Upper lobe of right lung (tissue), 1 donor: ENCODE measurements at places on chromosomes 7 and 10.

- no peak for DNase-seq
Observed at GRCh38 chr10:120941501-120941900, 90.3 kb downstream of the WDR11 start.

DNA sequence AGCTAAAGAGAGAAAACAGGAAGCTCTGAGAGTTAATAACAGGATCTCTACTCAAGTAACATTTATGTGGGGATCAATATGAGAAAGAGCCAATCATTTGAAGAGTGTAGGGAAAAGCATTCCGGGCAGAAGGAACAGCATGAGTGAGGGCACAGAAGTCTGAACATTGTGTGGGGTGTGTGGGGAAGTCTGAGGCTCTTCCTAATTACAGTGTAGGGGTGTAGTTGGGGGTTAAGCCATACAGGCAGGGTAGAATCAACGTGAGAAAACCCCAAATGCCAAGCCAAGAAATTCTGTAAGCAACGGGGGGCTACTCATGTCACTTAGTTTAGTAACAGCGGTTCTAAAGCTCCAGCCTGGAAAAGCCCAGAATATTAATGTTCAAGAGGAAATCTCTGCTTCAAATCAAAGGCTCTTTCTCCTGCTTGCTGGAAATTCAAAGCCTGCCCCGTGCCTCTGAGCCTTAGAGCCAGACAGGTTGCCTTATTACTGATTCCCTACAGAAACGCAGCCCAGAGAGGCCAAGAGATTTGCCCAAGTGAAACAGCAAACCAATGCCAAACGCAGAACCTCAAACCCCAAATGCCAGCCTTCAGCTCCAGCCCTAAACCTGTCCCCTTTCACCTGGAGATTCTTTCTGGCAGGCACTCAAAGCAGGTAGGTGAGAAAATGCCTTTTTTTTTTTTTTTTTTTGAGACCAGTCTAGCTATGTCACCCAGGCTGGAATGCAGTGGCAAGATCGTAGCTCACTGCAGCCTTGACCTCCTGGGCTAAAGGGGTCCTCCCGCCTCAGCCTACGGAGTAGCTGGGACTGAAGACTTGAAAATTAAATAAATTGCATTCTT lies 36.1 kb downstream of the DNAJB12 start:
- DNase-seq, result no peak

GRCh38 chr10:97058521-97058920 lies 127.2 kb downstream of the SLIT1 start:
- peak; percentile 52 for DNase-seq

GRCh38 chr7:74013539-74014272 lies 14.3 kb upstream of the ELN start:
- DNase-seq, result no peak

DNA sequence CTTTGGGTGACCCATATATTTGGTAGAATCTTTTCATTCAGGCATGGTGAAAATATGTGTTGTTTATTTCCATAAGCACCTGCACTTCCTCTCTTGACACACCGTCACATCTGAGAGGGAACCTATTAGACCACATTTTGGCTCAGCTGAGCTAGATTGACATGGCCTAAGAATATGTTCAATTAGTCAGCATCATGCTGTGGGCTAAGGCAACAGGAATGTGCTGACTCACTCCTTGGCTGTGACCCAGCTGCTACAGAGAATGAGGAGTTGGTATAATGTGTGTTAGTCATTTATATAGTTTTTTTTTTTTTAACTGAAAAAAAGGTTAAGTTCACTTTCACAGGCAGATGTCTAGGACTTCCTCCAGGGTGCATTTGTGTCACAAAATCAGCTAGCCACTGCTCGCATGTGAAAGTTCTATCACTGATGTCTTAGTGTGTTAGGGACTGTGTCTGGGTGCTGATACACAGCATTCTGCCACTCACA lies 180.6 kb downstream of the SEMA3E start:
- DNase-seq, result peak; percentile 69

GRCh38 chr10:78356291-78356900 lies 322.7 kb downstream of the RPS24 start:
- DNase-seq, result no peak

DNA sequence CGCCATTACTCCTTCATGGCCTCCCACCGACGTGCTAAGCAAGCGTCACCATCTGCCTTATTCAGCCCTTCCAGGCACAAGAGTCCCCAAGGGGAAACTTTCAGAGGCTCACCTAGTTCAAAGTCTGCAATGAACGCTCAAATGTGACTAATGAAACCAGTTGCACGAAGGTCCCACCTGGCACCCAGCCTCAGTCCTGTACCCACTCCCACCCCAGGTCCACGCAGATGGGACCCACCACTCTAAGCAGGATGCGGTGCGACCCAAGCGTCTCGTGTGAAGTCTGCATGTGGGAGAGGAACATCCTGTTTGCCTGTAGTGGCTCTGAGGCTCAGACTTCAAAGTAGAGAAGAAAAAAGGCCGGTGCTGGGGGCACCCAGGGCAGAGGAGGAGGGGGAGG lies 40.3 kb downstream of the RGS10 start:
- no peak for DNase-seq

GRCh38 chr7:88566162-88566729 lies 193.3 kb upstream of the ZNF804B start:
- DNase-seq, result no peak

GRCh38 chr10:110376021-110376766 lies 71.5 kb upstream of the SMNDC1 start:
- peak; percentile 72 for DNase-seq

DNA sequence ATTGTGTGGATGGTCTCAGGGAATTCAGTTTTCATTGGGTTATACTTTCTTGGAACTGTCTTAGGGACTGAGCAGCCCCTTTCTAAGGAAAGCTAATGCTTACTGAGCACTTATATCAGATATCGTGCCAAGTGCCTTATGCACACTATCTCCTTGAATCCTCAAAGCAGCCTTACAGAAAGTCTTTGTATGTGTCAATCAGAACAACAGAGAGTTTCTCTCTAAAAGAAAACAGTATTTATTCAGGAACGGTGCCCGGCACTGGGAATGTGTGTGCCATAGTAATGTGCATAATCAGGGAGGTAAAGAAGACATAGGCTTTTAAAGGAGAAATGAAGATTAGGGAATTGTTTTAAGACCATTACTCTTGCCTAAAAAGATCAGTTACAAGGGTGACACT lies 17.3 kb downstream of the ANTXRL start:
- no peak for DNase-seq

DNA sequence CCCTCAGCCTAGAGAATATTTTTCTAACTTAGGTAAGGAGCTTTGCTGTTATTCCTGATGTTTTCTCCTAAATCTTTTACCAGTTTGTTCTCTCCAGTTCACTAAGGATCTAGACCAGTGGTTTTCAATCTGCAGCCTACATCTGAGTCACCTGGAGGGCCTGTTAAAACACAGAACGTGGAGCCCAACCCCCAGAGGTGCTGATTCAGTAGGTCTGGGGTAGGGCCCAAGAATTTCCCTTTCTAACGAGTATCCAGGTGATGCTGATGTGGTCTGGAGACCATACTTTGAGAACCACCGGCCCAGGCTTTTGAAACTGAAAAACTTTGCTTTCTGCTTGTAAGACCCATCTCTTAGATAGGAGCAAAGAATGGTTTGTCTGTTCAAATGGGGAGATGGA lies 51.2 kb upstream of the KMT2E start:
- DNase-seq, result no peak

GRCh38 chr10:97644936-97645335 lies 4.5 kb downstream of the PI4K2A start:
- no peak for DNase-seq

GRCh38 chr10:3141351-3142005 lies 31.1 kb downstream of the PITRM1 start:
- no peak for DNase-seq

DNA sequence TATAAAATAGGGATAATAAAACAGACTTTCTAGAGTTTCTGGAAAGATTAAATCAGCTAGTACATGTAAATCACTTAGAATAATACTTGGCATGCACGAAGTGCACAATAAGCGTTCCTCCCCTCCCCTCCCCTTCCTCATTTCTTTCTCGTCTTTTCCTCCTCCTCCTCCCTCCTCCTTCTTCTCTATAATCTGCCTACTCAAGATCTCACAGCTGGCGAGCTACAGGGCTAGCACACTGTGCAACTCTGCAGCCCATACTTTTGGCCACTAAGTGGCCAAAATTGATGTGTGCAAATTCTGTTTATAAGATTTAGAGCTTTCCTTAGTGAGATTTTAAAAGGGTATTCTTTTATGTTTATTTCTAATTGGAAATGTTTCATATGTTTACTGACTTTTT lies 565.3 kb downstream of the PHTF2 start:
- DNase-seq, result no peak

DNA sequence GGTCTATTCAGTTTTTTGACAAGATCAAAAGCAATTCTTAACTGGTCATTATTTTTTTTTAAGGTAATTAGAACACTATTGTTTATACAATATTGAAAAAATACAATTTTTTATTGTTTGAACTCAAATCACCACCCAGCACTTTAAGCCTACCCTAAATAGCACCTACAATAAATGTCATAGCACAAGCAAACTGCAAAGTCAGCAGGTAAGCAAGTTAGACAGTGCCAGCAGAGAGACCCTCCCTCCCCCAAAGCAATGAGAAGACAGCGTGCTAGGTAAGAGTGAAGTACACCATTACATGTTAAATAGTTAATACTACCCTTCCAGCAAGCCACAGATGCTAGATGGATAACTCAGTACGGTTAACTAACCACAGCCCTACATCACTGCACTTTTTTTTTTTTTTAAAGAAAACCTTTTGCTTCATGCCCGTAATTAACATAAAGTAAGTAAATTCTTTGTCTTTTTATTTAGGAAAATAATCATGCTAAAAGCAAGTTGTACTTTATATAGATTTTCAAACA lies 120.0 kb downstream of the UBE2H start:
- no peak for DNase-seq

GRCh38 chr7:102967798-102968197 lies 55.0 kb downstream of the LRRC17 start:
- DNase-seq, result no peak

- no peak for DNase-seq
Observed at GRCh38 chr10:79191951-79192676, 123.3 kb downstream of the ZMIZ1 start.

DNA sequence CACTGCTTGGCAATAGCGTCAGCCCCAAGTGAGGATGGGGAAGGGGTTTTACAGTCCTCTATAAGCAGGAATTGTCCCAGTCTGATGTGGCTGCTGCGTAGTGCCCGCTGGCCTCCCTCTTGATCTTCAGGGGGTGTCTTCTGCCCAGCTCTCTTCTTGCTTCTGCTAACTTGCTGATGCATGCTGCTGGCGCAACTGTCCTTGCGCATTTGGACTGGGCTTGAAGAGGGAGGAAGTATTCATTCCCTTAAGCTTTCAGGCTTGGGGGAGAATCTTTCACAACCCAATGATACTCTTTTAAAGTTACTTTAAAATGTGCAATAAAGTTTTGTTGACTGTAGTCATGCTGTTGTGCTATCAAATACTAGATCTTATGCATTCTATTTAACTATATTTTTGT lies 10.3 kb downstream of the GALNT11 start:
- DNase-seq, result no peak

DNA sequence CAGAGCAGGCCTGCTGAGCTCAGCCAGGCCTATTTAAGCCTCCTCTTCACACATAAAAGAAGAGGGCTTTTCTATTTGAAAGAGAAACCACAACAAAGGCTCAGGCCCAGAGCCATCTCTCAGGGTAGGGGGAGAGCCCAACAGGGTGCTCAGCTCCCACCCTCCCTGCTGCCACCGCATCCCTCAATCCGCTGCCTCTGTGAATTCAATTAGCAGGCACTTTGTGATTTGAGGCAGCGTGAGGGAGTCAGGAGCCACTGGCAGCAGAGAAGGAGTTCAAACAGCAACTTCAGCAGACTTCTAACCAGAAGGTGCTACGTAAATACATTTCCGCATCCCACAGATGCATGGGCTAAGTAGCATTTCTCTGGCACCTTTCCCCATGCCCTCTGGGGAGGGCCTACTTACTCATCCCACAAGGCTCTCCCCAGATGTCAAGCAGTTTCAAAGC lies 45.2 kb downstream of the LRRC20 start:
- DNase-seq, result no peak
